GM19239 (cell line): ENCODE measurements at places on chromosomes 3 and 15.

DNA sequence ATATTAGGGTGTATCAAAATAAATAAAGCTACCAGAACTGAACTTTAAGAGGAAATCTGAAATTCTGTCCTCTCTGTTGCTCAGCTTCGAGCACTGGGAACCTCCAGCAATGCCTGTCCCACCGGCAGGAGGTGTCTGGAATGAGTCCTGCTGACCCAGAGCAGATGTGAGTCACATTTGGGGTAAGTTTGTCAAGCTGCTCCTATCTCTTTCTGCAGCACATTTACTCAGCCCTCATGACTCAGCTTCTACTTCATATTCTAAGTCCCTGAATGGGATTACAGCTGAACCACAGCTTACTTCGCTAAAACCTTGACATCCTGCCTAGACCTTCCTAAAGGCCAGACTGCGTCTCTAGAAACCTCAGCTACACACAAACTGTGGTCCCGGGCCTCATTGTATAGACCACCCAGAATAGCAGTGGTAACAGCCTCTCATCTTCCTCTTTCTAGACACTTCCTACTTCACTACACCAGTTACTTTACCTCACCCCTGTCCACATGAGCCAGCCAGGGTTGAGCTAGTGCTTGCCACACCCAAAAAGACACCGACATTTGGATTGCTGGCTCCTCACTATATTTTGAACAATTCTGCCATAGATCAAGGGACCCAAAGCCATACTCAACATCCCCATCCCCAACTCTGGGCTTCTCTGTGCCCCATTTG lies 109.6 kb upstream of the TMCO5A start:
- DNase-seq = no peak

GRCh38 chr3:195805181-195805580 lies 6.5 kb downstream of the MUC4 start:
- no peak for DNase-seq

GRCh38 chr3:46284981-46285683 lies 42.9 kb downstream of the CCR3 start:
- DNase-seq = no peak

- DNase-seq = no peak
Observed at GRCh38 chr3:182533394-182533793, 259.9 kb upstream of the ATP11B start.

- no peak for DNase-seq
Observed at GRCh38 chr3:42101048-42101447, 9.9 kb downstream of the TRAK1 start.

DNA sequence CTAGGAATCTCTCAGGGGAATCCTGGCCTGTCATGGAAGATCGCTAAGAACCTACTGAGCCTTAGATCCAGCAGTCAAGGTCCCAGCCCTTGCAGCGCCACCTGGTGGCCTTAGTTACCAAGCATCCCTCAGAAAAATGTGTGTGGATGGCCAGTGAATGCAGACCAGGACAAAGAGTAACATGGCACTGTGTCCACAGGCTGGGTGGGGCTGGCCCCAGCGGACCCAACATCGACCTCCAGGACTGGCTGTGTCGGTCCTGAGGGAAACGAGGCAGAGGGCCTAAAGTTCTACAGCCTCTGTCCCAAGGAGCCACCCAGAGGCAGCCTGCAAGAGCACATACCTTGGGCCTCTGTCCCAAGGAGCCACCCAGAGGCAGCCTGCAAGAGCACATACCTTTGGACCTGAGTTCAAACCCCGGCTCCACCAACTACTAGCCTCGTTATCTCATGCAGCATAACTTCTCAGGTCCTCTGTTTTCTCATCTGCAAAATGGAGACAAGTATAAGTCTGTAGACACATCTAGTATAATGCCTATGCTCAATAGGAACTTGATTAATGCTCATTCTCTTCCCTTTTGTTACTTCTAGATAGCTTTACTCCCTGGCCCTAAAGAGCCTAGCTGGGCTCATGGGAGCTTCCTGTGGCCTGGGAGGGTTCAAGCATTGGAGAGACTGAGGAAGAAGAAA lies 57.5 kb upstream of the HERC1 start:
- DNase-seq = no peak

DNA sequence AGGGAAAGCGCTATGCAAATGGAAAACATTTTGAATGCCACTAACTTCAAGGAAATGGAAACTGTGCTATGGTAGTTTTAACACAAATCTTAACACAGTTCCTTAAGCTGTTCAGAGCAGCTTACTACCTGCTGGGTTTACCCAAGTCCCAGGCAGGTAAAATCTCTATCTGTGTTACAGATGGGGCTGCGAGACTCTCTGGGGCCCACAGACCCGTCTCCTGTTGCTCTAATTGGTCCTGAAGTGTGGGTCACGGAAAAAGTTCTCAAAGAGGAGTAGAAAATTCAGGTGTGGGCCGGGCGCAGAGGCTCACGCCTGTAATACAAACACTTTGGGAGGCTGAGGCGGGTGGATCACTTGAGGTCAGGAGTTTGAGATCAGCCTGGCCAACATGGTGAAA lies 16.9 kb upstream of the ZFYVE19 start:
- no peak for DNase-seq

DNA sequence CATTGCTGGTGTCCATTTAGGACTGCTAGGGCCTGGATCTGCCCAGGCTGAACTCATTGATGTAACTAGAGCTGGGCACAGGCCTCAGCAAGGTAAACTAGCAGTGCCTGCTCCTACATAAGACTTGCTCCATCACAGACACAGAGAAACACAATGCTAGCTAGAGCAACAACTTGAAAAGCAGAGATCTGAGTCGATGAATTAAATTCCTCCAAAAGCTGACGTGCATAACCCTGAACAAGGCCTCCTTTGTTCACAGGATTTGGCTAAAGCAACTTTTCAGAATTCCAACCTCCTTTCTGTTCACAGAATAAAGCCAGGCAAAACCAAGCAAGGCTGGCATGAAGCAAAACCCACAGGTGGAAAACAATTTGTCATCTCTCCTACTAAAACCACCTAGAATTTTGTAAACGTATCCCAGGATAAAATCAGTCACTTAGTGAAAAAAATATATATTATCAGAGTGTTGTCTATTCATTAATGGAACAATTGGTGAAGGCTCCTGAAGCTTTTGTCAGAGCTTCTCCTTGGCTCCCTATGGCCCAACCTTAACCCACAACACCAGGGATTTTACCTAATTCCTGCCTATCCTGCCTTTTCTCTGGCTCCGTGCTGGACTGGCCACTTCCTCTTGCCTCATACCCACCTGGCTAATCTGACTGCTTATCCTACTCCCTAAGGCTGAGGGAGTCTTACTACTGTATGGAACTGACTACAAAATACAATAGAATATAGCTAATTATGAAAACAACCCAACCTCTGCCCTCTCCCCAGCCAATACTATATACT lies 39.9 kb downstream of the PLCH1 start:
- DNase-seq = no peak

GRCh38 chr15:68434021-68434420 lies 2.1 kb upstream of the ITGA11 start:
- no peak for DNase-seq

- DNase-seq = no peak
Observed at GRCh38 chr3:148202386-148202785, 495.3 kb upstream of the AGTR1 start.

DNA sequence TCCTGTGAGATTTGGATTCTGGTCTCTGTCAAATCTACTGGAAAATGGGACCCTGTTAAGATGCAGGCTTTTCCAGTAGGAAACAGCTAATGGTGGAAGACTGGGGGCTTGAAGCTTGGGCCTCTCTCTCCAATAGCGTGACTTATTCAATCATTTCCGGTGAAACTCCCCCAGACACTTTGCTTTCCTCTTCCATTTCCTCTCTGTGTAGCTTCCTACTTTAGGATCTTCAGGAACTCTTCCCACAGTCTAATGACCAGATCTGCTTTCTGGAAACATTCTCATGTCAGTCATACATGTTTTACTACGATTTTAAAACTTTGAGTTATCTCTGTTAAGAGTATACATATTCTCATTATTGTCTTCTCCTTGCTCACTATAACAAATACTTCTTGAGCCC lies 28.0 kb upstream of the TPRG1 start:
- DNase-seq = no peak

DNA sequence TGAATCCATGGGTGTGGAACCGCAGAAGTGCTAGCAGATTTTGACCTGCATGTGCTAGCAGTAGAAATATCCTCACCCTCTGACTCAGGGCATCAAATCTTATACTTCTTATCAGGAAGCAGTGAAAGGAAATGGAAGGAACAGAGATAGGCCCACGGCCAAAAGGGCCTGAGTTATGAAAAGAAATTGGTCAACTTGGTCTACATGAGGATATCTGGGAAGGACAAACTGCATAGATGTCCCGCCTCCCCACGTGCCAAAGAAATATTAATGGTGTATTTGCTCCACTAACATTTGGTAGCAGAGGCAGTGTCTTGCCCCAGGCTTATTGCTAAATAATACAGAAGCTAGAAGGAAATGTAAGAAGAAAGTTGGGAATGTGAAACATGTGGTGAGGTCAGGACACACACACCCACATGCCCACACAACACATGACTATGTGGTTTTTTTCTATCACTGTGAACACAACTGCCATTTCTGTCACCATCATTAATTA lies 93.6 kb upstream of the COL8A1 start:
- no peak for DNase-seq

GRCh38 chr15:39144613-39145499 lies 436.0 kb upstream of the THBS1 start:
- DNase-seq = no peak

GRCh38 chr3:149934524-149934923 lies 36.2 kb downstream of the PFN2 start:
- DNase-seq = no peak

DNA sequence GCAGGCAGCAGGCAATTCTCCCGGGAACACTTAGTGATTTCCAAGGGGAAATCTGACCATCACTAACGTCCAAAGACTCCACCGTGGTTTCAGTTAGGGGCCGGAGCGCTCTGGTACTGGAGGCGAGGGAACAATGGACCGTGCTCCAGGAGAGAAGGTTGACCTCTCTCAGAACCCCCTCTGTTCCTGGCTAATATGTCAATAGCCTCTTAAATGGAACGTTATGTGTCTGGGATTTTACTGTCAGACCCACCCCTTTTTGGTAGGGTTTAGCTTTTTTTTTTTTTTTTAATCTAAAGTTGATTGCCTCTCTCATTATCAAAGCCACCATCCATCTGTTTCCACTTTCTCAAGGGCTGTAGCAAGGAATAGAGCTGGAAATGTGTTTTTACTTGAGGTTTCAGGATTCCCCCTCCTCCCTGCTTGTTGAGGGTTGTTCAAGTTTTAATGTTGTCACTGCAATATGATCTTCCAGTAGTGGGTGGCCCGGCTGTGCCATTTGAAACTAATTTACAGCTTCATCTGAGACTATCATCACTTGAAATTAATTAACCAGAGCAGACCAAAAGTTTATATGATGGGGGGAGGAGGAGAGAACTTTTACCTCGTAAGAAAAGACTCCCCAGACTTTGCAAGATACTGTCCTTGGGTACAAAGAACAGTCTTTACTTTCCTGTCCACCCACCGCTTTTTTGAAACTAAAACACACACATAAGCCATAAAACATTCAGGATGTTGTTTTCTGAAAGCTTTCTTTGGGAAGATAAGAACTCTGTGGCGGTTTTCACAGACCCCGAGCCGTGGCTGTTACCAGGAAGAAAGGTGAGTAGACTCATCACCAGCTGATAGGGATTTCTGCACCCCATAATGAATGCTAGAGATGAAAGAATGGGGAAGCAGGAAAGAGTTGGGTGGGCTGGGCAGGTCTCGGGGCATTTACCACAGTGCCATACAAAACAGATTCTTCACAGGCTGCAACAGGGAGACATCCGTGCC lies 187.8 kb downstream of the UACA start:
- DNase-seq = no peak
